ENCODE measurements at places on chromosomes 7 and 10. TPM values are rescaled to one million over a fixed set of nuclear protein-coding genes. Genes with fewer than 3 reads are reported as not detected.

DNA sequence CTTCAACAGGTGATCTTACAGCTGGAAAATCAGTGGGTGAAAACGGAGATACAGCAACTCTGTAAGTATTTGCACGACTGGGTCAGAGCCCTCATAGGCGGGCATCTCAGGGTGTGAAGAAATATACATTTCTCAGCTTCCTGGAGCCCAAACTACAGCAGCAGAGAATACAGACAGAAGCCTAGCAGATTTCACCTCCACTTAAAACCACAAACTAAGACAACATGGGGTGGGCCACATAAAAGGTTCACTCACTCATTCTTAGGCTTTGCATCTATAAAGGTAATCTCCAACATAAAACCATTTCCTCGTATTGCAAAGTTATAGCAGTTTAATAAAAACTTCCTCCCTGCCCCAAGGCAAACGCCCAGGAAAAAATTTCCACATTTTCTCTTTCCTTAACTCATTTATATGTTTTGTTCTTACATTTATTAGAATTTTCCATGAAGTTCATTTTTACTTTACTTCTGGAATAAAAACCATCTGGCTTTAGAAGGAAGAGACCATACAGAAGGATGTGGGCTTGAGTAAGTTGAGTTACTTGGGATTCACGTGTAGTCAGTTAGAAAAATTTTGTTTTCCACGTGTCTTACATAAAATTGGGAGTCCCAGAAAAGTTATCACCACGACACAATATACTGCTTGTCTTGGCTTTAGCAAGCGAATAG, 327.1 kb downstream of the FRMD4A start:
- DNase-seq: no peak

The KAZALD1 gene
- 9.1 TPM for total RNA-seq

DNA sequence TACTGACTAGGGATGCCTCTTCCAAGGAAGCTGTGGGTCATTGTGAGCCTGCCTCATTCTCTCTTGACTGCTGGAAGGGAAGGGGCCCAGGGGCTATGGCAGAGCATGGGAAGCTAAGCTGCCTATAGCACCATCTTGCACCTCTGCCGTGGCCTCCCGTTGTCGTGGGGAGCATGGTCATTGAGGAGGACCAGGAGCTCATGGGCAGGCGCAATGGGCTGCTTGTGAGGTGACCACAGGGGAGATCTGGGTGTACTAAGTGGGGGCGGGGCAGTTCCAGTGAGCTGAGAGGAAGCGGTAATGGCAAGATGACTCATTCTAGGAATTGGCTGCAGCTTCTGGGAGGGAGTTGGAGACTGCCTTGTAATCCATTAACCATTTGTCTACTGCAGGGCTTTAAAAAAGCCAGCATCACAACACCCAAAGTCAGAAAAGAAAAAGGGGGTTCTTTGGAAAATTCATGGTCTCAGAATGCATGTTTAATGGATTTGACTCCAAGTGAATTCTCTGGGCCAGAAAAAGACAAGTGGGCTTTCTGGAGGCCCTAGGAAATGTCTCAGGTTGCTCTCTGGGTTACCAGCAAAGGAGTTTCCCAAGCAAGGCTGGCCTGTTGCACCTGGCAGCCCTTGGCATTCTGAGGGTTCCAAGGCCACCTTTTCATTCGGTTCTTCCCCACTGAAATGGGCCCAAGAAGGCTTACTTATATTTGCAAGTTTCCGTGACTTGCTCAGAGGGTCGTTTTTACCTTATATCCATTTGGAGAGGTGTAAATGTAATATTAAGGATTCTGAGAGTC, 3.6 kb downstream of the DUSP5 start:
- peak; percentile 93 for DNase-seq

GRCh38 chr10:34200355-34200901, 614.7 kb downstream of the PARD3 start:
- DNase-seq: peak; percentile 36

The SLC16A12 gene
- total RNA-seq: under 0.01 TPM
